ENCODE measurements at places on chromosomes 1 and 21.

- DNase-seq, result peak; percentile 27
Observed at GRCh38 chr1:172293429-172293828, 127.1 kb upstream of the C1orf105 start.

DNA sequence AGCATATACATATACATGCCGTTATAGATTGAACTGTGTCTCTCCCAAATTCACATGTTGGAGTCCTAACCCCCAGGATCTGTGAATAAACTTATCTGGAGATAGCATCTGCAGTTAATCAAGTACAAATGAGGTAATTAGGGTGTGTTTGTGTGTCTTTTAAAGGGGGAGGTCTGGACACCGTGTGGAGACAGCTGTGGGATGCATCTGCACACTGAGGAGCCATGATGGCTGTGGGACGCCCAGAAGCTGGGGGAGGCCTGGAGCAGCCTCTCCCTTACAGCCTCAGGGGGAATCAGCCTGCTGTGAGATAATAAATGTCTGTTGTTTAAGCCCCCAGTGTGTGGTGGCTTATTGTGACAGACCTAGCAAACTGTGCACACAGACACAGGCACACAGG lies 51.8 kb upstream of the COL18A1 start:
- no peak for DNase-seq

GRCh38 chr1:59412718-59413326 lies 115.9 kb downstream of the FGGY start:
- DNase-seq, result no peak

GRCh38 chr1:81598623-81599022 lies 202.1 kb upstream of the ADGRL2 start:
- DNase-seq, result no peak

- DNase-seq, result peak; percentile 25
Observed at GRCh38 chr21:33212159-33212851, 17.4 kb upstream of the IFNAR2 start.

DNA sequence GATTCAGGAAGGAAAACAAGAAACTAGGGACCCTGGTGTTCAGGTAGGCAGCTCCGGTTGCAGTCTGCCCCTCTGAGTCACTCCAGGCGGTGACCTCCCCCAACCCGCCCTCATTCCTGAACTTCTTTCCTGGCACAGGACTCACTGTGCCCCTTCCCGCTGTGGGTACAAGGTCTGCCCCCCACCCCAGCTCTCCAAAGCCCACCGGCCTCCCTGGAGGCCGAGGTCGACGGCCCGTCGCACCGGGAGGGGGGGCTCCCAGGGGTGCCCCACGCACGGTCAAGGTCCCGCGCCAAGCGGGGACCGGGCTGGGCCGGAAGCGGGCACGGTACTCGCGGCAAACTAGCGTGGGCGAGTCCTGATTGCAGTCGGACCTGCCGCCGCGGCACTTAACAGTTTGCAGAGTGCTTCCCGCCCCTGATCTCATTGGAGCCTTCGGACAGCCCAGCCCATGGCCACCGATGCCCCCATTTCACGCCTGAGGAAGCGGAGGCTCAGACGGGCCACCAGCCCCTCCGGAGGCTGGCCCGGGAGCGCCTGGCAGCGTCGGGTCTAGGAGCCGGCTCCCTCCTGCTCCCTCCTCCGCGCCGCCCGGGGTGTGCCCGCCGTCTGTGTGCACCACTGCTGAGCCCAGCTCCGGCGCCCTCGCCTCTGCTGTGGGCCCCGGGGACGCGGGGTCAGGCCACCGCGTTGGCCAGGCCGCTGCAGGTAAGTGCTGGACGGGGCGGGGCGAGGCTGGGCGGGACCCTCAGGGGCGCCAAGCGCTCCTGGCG lies at the start of gene GJB3:
TSS of gene GJB3 (plus strand) at position 144 of the 773 bp plus-strand sequence. CDS start 3,549 bp downstream, outside the sequence.
- peak; percentile 37 for DNase-seq

DNA sequence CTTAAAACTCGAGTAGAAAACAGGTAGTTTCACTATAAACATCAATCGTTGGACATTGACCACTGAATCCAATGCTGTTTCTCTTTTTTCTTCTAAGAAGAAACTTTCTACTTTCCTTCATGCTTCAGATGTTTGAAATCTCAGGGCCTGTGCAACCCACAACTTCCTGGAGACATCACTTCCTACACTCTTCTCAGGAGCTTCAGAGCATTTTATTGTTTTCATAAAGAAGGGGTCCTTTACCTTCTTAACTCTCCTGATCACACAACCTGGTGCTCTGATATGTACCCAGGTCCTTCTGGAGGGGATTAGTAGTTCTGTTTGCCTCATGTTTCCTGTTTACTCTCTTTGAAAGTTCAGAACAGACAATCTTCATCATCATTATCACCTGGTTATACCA lies 113.0 kb upstream of the VAV3 start:
- no peak for DNase-seq

DNA sequence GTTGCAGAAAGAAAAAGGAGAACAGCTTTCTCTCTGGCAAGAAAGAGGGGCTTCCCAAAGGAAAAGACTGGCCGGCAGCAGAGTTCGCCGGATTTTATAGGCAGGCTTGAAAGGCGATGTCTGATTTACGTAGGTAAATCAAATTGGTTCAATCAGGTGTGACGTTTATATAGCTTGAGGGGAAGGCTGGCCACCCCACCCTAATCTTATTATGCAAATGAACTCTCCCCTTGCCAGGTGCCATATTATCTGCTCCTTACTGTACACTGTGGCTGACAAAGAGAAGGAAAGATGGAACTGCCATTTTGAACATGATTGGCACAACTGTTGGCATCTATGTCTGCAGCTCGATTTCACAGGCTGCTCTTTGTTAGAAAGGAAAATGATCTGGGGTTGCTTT lies 16.8 kb upstream of the INTS3 start:
- no peak for DNase-seq

DNA sequence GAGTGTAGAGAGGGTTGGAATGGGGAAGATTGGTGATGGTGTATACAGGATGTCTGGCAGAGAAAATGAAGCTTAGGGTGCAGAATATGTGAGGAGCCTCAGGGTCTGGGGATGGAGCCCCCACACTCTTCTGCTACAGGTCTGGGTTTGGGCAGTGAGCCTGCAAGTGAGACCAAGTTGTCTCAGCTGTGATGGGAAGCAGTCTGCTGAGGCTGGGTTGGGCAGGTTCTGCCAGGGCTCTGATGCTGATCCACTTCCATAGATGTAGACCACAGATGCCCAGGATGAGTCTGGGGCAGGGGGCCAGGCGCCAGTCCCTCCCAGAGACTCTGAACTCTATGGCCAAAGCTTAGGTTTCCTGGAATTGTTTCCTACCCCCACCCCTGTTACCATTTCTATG lies 516.9 kb downstream of the PTPRU start:
- DNase-seq, result no peak

DNA sequence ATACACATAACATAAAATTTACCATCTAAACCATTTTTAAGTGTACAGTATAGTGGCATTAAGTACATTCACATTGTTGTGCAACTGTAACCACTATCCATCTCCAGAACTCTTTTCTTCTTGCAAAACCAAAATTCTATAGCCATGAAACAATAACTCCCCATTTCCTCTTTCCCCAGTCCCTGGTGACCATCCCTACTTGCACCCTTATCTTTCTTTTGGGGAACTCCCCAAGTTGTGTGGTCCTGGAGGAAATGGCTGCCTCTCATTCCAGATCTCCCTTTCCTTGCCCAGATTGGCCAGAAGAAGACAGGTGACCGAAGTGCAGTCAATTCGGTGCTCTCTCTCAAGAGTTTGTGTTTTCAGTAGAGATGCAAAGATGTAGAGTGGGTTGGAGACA lies 389.6 kb upstream of the C1orf87 start:
- no peak for DNase-seq

- no peak for DNase-seq
Observed at GRCh38 chr1:94098585-94099111, 22.3 kb downstream of the ABCA4 start.

DNA sequence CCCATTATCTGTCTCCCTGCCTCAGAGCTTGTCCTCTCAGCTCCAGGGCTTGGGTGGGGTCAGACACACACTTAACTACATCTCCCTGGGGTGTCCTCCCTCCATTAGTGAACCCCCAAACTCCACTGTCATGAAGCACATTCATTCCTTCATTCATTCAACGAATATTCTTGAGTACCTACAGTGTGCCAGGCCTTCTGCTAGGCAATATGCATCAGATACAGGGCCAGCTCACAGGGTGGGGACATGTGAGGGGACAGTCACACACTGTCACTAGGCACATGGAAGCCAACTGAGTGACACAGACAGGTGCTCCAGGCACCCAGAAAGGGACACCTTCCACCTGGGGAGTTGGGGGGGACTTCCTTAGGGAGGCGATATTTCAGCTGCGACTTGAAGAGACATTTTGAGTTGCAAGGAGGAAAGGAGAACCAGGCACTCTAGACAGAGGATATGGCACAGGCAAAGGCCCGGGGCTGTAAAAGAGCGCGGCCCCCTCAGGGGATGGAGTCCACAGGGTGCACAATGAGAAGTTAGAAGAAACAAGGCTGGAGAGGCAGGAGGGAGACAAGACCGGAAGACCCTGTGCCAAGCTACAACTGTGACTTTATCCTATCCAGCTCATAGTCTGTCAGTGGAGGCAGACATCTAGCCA lies 8.7 kb upstream of the S100A8 start:
- no peak for DNase-seq

DNA sequence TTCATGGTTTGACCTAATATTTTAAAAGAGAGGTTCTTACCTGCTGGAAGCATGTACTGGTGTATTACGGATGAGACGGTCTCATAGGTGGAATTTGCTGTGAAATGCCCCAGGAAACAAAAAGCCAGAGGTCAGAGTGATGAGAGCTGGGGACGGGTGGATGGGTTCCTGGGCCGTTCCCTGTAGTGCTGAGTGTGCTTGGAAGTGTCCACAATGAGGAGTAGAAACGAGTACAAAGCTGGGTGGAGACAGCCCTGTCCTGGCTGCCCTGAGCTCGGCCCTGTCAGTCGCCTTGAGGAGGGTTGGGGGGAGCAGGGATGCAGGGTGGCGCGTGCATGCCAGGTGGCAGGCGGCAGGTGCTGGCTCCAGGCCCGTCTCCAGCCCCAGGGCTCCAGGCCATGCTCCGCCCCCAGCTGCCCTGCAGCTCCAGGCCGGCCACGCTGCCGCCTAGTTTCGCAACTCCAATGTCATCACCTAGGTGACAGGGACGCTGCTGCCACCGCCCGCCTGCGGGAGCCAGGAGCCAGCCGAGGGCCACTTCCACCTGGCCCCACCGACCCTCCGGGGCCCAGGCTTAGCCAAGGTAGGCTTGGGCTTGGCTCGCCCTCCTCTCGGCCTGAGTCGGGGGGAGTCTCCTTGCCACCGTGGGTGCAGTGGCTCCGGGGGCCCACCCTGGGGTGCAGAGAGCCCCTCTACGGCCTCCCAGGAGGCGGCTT lies 16.4 kb downstream of the TP73 start:
- DNase-seq, result no peak

- DNase-seq, result no peak
Observed at GRCh38 chr1:194150242-194150641, 963.8 kb upstream of the B3GALT2 start.

DNA sequence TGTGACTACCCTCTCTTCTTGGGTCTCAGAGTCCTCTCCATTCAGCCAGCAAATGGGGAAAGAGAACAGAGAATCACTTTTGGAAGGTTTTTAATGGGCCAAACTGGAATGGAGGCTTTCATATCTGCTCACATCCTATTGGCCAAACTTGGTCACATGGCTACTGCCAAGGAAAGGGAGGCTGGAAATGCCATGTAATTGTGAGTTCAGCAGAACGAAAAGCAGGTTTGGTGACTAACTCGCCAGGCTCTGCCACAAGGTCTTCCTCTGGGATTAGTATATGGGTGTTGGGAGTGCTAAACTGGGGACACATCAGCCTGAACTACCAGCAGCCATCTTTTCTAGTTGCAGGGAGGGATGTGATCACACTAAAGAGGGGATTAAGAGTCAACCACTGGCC lies 19.2 kb downstream of the RD3 start:
- no peak for DNase-seq

DNA sequence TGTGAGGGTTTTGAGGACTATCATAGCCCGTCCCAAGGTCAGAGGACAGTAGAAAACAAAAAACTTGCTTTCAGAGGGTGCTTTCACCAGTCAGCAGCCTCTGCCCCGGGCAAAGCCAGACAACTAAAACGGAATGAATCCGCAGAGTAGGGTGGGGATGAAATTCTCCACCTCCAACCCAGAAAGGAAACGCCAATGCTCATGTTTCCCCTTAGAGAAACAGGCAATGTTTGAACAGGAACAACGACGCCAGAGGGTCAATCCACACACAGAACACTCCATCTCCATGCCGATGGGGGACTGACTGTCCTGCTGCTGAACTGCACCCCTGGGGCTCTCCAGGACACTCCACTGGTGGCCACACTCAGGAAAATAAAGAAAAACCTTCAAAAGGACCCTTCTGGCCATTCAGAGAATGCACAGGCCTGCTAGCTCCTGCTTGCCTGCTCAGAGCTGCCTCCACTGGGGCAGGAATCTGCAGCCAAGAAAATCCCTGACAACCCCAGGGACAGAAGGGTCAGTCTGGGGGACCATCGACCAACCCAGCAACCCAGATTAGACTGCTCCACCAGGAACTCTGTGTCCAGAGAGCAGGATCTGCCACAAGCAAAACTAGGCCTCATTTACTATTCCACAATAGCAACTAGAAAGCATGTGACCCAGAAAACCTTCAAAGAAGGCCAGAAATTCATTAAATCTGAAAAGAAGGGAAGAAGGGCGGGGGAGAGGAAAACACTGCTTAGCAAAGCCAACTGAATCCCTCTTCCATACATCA lies 116.0 kb downstream of the TOMM20 start:
- DNase-seq, result no peak

All from adipocyte (in vitro differentiated cells).